ENCODE measurements at places on chromosomes 1 and 21. TPM values are rescaled to one million over a fixed set of nuclear protein-coding genes. Genes with fewer than 3 reads are reported as not detected.

GRCh38 chr1:51728611-51729155 is 111.8 kb downstream of the OSBPL9 start:
- no peaks in the 10 kb centered on the region for H3K27me3 ChIP-seq
- no peaks in the 10 kb centered on the region for H3K4me1 ChIP-seq
- DNase-seq: no peak
- peak overlapping the region; percentile 73 for H3K4me3 ChIP-seq

Gene MRAP
- 5.3 TPM for total RNA-seq

DNA sequence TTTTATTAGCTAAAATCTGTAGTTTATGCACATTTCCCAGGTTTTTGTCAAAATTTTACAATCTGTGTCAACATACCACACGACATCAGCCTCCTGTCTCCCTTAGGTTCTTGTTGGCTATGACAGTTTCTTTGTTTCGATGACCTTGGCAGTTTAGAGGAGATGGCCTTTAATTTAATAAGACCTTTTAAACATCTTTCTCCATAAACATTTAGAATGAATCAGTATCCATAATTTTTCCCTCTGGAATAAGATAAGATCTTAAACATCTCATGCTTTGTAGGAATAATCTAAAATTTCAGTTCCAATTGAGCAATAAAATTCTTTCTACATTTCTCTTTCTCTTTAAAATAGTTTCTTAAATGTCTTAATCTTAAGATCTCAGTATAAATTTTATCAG is 28.7 kb upstream of the DYRK1A start:
- H3K36me3 ChIP-seq: no peaks in the 10 kb centered on the region
- peaks cover 18% of the 10 kb centered on the region for H3K4me1 ChIP-seq
- peak overlapping the region; percentile 92 for H3K27ac ChIP-seq
- no peak overlapping the region for H3K4me3 ChIP-seq
- no peak for DNase-seq

- H3K27me3 ChIP-seq: no peaks in the 10 kb centered on the region
- no peak overlapping the region for H3K4me3 ChIP-seq
- DNase-seq: no peak
- H3K4me1 ChIP-seq: peaks cover 12% of the 10 kb centered on the region
- H3K36me3 ChIP-seq: peaks cover 43% of the 10 kb centered on the region
Observed at GRCh38 chr1:10160907-10161490, 49.4 kb upstream of the KIF1B start.

GRCh38 chr21:44539046-44539445 is 949 bp downstream of the KRTAP10-1 start:
- no peak overlapping the region for H3K4me3 ChIP-seq
- no peaks in the 10 kb centered on the region for H3K4me1 ChIP-seq
- no peaks in the 10 kb centered on the region for H3K27me3 ChIP-seq
- DNase-seq: no peak

DNA sequence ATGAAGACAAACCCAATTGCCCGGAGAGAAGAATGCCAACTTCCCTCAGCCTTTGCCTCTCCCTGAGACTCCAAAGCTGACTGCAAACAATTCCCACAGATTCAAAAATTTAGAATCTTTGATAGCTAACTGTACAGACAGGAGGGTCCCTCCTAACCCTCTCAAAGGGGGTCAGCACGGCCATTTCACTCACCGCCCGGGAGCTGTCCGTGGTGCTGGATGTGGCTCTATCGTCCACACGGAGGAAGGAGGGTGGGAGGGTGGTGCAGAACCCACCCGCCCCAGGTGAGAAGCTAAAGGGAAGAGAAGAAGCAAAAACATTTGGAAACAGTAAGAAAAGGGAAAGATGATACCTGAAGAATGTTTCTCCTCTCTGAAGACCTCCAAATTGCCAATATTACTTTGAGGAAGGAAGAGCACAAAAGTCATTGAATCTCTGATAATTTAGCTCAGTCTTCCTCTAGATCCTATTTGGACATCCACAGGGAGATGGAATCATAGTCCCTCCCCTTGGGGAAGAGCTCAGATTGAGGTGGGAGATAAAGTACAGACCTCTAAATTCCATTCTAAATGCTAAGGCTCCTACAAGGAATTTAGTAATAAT is 45.6 kb downstream of the RHBG start:
- no peak overlapping the region for H3K4me3 ChIP-seq
- H3K27me3 ChIP-seq: peaks cover 2% of the 10 kb centered on the region
- no peak overlapping the region for H3K27ac ChIP-seq
- no peak for DNase-seq
- H3K4me1 ChIP-seq: no peaks in the 10 kb centered on the region

Gene NEXN
- total RNA-seq: 295 TPM

- no peaks in the 10 kb centered on the region for H3K36me3 ChIP-seq
- no peak overlapping the region for H3K27ac ChIP-seq
- no peak overlapping the region for H3K4me3 ChIP-seq
- DNase-seq: no peak
- no peaks in the 10 kb centered on the region for H3K27me3 ChIP-seq
Observed at GRCh38 chr1:9425859-9426258, 113.4 kb upstream of the SLC25A33 start.

DNA sequence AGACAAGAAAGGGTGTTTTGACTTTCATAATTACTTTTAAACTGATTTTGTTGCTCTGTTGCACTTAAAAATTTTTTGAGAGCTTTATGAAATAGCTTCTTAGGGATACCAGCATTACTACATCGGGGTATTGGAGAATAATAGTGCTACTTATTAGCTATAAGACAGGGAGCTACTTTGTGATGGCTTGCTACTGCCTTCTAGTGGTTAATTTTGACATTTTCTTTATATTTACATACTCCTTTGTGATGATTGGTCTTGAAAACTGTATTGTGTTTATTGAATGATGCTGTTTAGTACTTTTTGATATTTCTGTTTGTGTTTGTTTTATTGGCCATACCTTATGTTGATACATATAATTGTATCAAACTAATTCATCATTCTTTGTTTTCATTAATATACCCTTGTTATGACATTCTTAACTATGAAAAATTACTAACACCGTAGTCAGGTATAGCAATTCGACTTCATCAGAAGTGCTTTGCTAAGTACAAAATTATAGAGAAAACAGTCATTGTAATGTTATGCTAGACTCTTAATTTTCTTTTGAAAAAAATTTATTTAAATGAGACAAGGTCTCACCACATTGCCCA is 85.5 kb downstream of the CLIC4 start:
- no peaks in the 10 kb centered on the region for H3K36me3 ChIP-seq
- H3K27ac ChIP-seq: no peak overlapping the region
- no peaks in the 10 kb centered on the region for H3K27me3 ChIP-seq
- no peak for DNase-seq
- H3K4me1 ChIP-seq: peaks cover 61% of the 10 kb centered on the region
- H3K4me3 ChIP-seq: no peak overlapping the region

- H3K4me3 ChIP-seq: peak overlapping the region; percentile 78
- no peaks in the 10 kb centered on the region for H3K4me1 ChIP-seq
- no peaks in the 10 kb centered on the region for H3K27me3 ChIP-seq
- no peak for DNase-seq
- H3K36me3 ChIP-seq: peaks cover 7% of the 10 kb centered on the region
Observed at GRCh38 chr1:228081578-228082213, 812 bp upstream of the ARF1 start.

Gene CD1E
- 0.39 TPM for total RNA-seq

DNA sequence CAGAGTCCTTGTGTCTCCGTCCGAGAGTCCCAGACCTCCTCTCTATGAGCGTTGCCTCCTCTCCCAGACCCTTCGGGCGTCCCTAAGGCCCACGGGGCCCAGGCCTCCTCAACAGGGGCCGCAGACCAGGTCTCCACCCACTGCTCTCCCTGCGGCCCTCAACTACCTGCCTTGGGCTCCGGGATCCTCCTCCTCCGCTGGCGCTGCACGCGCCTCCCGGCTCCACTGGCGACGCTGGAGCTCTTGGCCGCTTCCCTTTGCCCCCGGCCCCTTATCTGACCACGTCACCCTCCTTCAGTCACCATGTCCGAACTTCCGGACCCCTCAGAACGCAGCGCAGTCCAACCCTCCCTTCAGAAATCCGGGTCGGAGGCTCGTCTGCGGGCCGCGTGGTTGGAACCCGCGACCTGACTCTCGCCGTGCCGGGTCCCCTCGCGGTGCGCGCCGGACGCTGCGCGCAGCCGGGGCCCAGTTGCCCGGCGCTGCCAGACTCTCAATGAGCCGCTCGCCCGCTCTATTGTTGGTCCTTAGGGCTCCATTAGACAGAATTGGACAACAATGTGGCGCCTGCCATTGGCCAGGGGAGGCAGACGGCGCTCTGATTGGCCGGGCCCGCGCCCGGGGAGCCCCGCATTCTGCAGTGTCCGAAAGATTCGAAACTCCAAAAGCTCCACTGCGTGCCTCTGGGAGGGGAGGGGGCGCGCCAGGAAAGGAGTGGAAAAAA is at the start of gene DMRTA2:
Gene DMRTA2, minus strand, starts transcription at position 498 of the 724 bp plus-strand sequence. CDS start 1,907 bp downstream, outside the sequence.
- no peaks in the 10 kb centered on the region for H3K36me3 ChIP-seq
- no peak for DNase-seq
- H3K27ac ChIP-seq: no peak within 1 kb of the TSS
- H3K27me3 ChIP-seq: peaks cover 93% of the 10 kb centered on the region
- H3K4me3 ChIP-seq: peak within 1 kb of the TSS; percentile 40

DNA sequence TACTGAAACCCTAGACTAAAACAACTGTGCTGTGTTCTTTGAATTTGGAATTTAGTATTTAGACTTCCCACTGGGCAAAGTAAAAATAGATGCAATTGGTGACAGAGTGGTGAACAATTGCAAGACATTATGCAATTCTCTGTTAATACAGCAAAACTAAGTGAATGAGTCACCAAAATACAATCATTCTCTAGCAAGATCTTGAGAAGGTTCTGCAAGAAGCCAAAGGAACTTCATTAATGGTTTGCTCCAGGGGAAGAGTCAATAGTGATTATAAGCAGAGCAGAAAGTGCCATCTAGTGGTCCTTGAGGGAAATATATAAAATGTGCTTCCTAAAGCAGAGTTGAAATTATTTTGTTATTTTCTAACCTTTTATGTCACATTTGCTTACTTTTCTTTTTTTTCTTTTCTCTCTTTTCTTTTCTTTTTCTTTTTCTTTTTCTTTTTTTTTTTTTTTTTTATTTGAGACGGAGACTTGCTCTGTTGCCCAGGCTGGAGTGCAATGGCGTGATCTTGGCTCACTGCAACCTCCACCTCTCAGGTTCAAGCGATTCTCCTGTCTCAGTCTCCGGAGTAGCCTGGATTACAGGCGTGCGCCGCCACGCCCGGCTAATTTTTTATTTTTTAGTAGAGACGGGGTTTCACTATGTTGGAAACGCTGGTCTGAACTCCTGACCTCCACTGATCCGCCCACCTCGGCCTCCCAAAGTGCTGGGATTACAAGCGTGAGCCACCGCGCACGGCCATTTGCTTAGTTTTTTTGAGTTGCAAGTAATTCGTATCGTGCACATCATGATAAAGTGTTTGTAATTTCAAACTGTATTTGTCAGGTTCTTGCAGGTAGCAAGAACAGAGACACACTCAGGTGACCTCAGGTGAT is 99.2 kb downstream of the CTH start:
- no peaks in the 10 kb centered on the region for H3K4me1 ChIP-seq
- DNase-seq: no peak
- no peaks in the 10 kb centered on the region for H3K36me3 ChIP-seq
- H3K27ac ChIP-seq: no peak overlapping the region
- H3K4me3 ChIP-seq: no peak overlapping the region

- H3K27me3 ChIP-seq: no peaks in the 10 kb centered on the region
- no peak for DNase-seq
- no peaks in the 10 kb centered on the region for H3K4me1 ChIP-seq
Observed at GRCh38 chr1:170225781-170226530, 80.2 kb downstream of the NTMT2 start.

- no peaks in the 10 kb centered on the region for H3K4me1 ChIP-seq
- peak; percentile 75 for DNase-seq
- H3K4me3 ChIP-seq: no peak overlapping the region
- no peaks in the 10 kb centered on the region for H3K36me3 ChIP-seq
- H3K27me3 ChIP-seq: no peaks in the 10 kb centered on the region
- peak overlapping the region; percentile 13 for H3K27ac ChIP-seq
Observed at GRCh38 chr1:66402194-66402593, 131.8 kb upstream of the SGIP1 start.

Gene LCE6A
- not detected for total RNA-seq

- no peak overlapping the region for H3K27ac ChIP-seq
- H3K36me3 ChIP-seq: no peaks in the 10 kb centered on the region
- no peak overlapping the region for H3K4me3 ChIP-seq
- no peaks in the 10 kb centered on the region for H3K27me3 ChIP-seq
- H3K4me1 ChIP-seq: no peaks in the 10 kb centered on the region
Observed at GRCh38 chr1:29084196-29084521, 39.5 kb downstream of the TMEM200B start.

DNA sequence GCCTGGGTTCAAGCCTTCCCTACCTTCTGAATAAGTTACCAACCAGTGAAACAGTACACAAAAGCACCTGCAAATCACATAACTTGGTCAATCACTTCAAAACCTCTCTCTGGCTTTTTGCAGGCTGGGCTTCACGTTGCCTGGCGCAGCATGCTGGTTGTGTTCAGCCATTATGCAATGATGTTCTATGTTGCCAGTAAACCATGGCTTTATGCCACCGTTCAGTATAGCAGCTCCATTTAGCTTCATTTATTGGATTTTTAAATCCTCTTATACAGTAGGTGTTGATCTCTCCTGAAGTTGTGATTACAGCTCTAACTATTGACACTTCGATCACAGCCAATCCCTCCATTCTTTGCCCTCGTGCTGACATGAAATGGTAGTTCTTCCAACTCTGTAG is 233.6 kb upstream of the PTBP2 start:
- no peaks in the 10 kb centered on the region for H3K36me3 ChIP-seq
- DNase-seq: no peak
- H3K27ac ChIP-seq: no peak overlapping the region
- H3K4me3 ChIP-seq: no peak overlapping the region

- no peak overlapping the region for H3K4me3 ChIP-seq
- H3K36me3 ChIP-seq: no peaks in the 10 kb centered on the region
- no peaks in the 10 kb centered on the region for H3K27me3 ChIP-seq
Observed at GRCh38 chr1:201349092-201349491, 28.4 kb downstream of the TNNT2 start.

Gene GRIK3
- 0.30 TPM for total RNA-seq

Gene C1orf185
- not detected for total RNA-seq

GRCh38 chr1:67559222-67559700 is 125.7 kb upstream of the GADD45A start:
- DNase-seq: peak; percentile 75
- H3K36me3 ChIP-seq: no peaks in the 10 kb centered on the region
- no peak overlapping the region for H3K4me3 ChIP-seq
- no peaks in the 10 kb centered on the region for H3K4me1 ChIP-seq
- H3K27me3 ChIP-seq: no peaks in the 10 kb centered on the region
- peak overlapping the region; percentile 7 for H3K27ac ChIP-seq

DNA sequence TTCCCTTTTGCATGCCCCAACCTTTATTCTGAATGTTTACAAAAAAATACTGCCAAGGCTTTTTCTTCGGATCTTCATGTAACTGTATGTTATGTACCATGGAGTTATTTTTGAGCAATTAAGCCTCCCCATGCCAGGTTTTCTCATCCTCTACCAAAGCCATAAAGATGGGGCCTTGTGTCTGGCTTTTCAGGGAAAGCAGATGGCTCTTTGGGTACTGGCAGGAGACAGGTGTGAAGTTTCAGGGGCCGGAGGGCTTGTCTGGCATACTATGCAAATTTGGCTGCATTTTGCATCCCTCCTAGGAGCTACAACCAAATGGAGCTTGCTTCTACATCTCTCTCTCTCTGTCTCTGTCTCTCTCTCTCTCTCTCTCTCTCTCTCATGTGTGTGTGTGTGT is 28.1 kb upstream of the PLXNA2 start:
- no peak overlapping the region for H3K4me3 ChIP-seq
- H3K27me3 ChIP-seq: no peaks in the 10 kb centered on the region
- no peaks in the 10 kb centered on the region for H3K36me3 ChIP-seq
- no peak for DNase-seq

GRCh38 chr21:16865632-16866031 is 647.2 kb upstream of the CXADR start:
- H3K4me3 ChIP-seq: no peak overlapping the region
- no peaks in the 10 kb centered on the region for H3K4me1 ChIP-seq
- no peak overlapping the region for H3K27ac ChIP-seq

- peaks cover 21% of the 10 kb centered on the region for H3K4me1 ChIP-seq
- H3K27me3 ChIP-seq: no peaks in the 10 kb centered on the region
- H3K27ac ChIP-seq: peak overlapping the region; percentile 73
Observed at GRCh38 chr1:198937231-198938031, 298.6 kb downstream of the PTPRC start.

Gene RAB3B
- total RNA-seq: not detected
